BE2C (cell line): ENCODE measurements at places on chromosomes 16 and 17.

DNA sequence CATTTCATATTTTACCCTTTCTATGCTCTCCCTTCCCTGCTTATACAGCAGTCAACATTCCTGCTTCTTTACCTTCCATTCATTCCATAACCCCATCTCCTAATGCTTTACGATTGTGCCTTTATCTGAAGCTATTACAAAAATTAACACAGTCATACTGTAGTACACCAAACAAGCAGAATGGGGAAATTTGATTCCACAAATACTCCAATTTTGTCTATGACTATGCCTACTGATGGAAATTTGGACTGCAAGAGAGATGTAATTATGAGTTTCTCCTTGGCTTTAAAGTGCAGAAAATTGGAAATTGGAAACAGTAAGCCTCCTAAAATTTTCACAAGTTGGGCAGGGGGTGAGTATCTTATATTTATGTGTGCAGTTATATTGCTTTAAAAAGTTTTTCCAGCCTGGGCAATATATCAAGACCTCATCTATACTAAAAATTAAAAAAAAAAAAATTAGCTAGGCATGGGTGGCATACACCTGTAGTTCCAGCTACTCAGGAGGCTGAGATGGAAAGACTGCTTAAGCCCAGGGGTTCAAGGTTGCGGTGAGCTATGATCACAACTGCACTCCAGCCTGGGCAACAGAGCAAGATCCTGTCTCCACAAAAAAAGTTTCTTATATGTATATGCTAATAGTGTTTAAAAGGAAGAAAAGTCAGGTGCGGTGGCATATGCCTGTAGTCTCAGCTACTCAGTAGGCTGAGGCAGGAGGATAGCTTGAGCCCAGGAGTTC lies 3.0 kb downstream of the APPBP2 start:
- DNase-seq = no peak

DNA sequence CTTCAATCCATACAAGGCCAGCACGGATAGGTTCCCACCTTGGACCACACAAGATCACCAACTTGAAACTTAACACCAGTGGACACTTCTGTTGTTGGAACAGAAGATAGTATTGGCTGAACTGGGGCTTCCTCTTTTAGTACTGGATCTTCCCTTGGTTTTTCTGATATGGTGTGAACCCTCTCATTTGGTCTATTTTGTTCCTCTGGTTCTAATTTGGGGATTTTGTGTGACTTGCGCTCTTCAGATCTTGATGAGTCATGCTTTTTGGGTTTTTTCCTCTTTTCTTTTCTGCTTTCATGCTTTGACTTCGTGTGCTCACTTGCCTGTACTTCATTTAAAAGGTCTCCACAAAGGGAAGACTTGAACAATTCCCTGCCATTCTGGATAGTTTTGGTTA lies 39.0 kb downstream of the SOST start:
- DNase-seq = no peak

- no peak for DNase-seq
Measured at GRCh38 chr16:66746682-66747081, 4.7 kb downstream of the DYNC1LI2 start.

- no peak for DNase-seq
Measured at GRCh38 chr16:77963185-77964044, 58.9 kb upstream of the CLEC3A start.

GRCh38 chr17:4436846-4437245 lies 3.1 kb downstream of the SPNS3 start:
- no peak for DNase-seq

DNA sequence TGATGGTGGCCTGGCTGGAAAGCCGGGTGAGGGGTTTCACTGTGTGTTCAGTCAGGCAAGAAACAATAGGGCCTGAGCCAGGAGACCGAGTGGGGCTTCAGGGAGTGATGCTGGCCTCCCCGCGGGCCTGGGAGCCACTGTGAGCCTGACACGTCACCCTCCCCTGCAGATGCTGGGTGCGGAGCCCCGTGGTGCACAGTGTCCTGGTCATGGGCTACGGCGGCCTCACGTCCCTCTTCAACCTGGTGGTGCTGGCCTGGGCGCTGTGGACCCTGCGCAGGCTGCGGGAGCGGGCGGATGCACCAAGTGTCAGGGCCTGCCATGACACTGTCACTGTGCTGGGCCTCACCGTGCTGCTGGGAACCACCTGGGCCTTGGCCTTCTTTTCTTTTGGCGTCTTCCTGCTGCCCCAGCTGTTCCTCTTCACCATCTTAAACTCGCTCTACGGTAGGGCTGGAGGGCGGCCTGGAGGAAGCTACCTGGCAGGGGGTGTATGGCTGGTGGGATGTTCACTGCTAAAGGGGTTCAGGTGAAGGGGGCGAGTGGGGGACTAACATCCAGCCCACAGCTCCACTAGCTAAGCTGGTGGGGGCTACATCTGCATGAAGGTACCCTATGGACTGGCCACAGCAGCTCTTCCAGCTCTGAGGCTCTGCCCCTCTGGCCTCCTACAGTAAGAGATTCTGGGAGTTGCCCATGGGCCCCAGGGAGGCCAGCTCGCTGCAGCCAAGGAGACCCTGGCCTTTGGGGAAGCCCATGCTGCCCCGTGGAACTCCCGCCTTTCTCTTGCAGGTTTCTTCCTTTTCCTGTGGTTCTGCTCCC lies 32.4 kb downstream of the ADGRG5 start:
- no peak for DNase-seq

GRCh38 chr17:36892112-36892838 lies 45.0 kb upstream of the LHX1 start:
- DNase-seq = no peak
